ENCODE measurements at places on chromosomes 13 and 19.
A peak's percentile ranks its signal among the peaks of the same experiment; 100 is the strongest.

- DNase-seq, result peak; percentile 64
These were observed at the start of gene PIAS4 for GRCh38 chr19:4007021-4007835. Gene PIAS4, plus strand, starts transcription at chr19:4007736. Its CDS starts 25 bp downstream, at chr19:4007761.

DNA sequence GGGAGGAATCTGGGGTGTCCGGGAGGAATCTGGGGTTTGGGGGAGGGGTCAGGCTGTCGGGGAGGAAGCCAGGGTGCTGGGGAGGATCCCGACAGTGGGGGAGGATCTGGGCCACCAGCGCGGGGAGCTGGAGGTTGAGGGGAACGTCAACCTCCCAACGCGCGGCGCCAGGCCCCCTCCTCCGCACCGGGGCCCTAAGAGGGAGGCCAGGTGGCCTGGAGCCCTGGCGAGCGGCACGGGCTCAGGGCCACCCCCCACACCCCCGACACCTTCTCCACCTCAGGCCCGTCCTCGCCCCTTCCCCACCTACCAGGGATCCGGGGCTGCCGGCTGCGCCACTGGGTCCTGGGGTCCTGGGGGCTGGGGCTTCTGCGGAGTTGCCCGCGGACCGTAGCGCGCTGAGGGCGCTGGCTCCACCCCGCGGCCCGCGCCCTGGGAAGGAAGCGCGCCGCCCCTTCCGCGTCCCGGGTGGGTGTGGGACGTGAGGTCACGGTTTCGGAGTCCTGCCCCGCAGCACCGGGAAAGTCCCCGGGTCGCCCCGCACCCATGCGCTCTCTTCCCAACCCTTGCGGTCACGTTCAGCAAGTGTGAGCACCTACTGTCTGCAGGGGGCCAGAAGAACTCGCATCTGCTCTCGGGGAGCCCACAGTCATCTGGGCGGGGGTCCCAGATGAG is at the start of gene TICAM1:
Gene TICAM1, minus strand, starts transcription at position 409 of the 675 bp plus-strand sequence. CDS start 13,335 bp downstream, outside the sequence.
- no peak for DNase-seq

GRCh38 chr19:41307090-41307875 is 2.7 kb upstream of the CCDC97 start:
- DNase-seq, result no peak

GRCh38 chr13:23505007-23505406 is 65.2 kb upstream of the TNFRSF19 start:
- no peak for DNase-seq

DNA sequence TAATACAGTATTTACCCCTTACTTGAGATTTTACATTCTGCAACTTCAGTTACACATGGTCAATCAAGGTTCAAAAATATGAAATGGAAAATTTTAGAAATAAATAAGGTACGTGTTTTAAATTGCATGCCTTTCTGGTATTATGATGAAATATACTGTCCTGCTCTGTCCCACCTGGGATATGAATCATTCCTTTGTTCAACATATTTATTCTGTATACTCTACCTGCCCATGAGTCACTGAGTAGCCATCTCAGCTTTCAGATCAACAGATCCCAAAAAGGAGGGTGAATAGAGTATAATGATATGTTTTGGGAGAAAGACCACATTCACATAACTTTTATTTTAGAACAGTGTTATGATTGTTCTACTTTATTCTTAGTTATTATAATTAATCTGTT is 37.8 kb downstream of the STOML3 start:
- no peak for DNase-seq

- no peak for DNase-seq
These were observed 10.6 kb downstream of the NCLN start for GRCh38 chr19:3196064-3196932.

GRCh38 chr19:29378543-29379080 is 147.2 kb upstream of the VSTM2B start:
- no peak for DNase-seq

DNA sequence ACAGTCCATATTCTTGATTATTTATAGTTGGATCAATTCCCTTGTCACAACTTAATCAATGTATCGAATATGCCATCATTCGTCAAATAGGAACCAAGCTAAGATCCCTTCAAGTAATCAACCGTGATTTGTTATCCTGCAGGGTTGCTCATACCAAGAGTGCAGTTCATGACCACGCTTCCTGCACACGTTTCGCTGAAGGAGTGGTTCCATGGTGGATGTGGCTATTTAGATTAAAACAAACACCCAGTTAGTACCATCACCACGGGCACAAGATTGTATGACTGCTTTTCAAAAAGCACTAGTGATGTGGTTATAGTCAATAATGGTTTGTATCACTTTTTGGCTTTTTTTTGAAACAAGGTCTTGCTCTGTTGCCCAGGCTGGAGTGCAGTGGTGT is 41.1 kb upstream of the CCNE1 start:
- DNase-seq, result no peak

DNA sequence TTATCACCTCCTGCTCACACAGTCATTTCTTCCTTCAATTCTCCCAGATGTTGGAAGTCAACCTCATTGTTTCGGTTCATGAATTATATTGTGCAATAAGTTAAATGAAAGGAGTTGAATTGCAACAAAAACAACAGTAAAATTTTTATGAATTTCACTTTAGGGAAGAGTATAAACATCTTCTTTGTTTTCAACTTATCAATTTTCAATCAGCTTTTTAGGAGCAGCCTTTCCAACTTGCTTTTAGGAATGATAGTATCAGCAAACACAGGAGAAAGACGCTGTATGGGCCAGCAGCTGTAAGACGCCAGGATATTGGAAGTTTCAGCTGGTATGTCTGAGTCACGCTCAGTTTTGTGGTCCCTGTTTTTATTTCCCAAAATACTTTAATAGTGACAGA is 132.5 kb upstream of the ARGLU1 start:
- no peak for DNase-seq

DNA sequence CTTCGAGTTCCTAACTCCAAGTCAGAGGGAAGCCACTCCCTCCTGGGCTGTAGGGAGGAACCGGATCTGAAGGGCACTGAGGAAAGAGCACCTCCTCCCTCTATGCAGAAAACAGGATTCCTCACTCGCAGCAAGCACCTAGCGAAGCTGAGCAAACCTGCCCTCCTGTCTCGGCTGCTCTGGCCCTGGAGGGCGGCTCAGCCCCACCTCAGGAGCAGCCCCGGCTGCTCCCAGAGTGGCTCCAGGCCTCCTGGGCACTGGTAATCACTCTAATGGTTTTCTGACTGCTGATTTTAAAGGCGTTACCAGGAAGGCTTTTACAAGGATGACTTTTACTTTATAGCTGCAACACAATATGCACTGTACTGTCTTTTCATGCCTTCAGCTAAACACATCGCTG is 312.5 kb downstream of the TEX29 start:
- DNase-seq, result peak; percentile 71

DNA sequence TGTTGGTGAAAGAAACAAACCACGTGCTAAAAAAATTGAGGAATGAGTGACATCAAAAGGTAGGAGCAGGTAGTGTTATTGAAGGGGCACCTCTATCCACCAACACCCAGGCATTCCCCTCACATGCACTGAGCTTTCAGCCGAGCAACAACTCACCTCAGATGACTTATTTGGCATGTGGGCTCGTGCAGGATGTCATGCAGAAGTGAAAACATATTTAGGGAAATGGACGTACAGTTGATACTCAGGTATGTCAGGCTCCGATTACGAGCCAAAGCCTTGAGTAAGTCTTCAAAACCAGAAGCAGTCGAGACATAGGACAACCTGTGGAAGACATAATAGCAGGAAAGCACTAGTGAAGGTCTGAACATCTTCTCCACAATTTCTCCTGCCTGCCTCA is 30.4 kb downstream of the NLRP11 start:
- no peak for DNase-seq

DNA sequence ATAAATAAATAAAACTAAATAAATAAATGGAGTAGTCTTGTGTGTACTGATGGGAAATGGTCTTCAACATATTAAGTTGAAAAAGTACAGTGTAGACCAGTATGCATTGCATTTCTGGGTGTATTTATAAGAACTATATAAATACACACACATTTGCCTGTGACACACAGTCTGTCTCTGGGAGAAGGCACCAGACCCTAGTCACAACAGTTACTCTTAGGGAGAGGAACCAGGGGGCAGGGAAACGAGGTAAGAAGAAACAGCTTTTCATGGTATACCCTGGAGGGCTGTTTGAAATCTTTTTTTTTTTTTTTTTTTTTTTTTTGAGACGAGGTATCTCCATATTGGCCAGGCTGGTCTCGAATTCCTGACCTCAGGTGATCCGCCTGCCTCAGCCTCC is 2.8 kb upstream of the S1PR2 start:
- no peak for DNase-seq

- no peak for DNase-seq
These were observed 53.3 kb upstream of the SLC7A1 start for GRCh38 chr13:29648760-29649159.

GRCh38 chr13:25032160-25032559 is 63.8 kb upstream of the PABPC3 start:
- DNase-seq, result no peak

DNA sequence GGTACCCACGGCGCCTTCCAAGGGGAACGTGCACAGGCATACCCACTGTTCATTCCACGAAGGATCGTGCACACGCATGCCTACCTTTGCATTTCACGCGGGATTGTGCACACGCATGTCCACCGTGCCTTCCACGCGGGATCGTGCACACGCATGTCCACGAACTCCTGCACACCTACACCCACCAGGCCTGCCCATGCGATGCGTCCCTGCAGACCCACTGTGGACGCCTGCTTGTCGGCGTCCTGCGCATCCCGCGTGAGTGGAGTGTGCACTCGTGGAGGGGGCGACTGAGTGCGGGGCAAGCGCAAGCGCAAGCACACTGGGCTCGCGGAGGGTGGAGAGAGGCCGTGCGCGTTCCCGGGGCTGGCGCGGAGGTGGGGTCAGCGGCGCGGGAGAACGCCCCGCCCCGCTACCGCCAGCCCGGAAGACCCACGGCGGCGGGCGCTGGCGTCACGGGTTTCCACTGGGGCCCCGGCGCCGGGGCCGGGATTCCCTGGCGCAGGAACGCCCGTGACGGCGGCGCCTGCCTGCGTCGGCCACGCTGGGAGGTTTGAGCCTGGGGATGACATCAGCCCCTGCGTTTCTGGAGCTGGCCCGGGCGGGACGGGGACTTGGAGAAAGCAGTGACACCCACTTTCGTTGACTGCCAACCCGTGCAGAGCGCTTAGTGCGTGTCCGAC is 18.7 kb downstream of the GADD45B start:
- no peak for DNase-seq

- no peak for DNase-seq
These were observed 36.2 kb downstream of the SPATA13 start for GRCh38 chr13:24196593-24197197.

DNA sequence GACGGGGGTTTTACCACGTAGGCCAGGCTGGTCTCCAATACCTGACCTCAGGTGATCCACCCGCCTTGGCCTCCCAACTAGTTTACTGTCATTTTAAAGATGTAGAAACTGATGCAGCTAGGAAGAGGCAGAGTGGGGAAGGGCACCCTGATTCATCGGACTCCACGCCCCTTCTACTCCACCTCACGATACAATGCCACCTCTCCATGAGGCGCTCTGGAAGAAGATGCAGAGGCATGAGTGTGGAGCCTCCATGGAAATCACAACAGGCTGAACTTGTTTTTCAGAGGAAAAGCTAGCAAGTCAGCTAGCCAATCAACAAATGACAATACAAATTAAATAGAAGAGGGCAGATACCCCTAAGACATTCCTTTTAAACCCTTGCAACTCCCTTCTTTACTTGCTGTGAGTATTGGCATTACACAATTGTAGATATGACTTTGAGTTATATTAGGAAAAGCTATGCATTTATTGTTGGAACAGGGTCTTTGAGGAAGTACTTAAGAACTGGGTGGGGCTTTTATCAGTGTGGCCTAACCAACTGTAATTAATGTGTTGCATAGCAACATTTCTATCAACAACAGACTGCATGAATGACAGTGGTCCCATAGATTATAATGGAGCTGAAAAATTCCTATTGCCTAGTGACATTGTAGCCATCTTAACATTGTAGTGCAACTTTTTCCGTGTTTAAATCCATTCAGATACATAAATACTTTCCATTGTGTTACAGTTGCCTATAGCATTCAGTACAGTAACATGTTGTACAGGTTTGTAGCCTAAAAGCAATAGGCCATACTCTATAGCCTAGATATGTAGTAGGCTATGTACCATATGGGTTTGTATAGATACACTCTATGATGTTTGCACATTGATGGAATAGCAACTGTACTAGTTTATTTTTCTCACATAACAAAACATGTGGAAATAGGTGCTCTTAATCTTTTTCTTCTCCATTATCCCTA is 17.6 kb downstream of the WDFY2 start:
- no peak for DNase-seq

- DNase-seq, result no peak
These were observed 8.1 kb upstream of the HCN2 start for GRCh38 chr19:581399-582111.

DNA sequence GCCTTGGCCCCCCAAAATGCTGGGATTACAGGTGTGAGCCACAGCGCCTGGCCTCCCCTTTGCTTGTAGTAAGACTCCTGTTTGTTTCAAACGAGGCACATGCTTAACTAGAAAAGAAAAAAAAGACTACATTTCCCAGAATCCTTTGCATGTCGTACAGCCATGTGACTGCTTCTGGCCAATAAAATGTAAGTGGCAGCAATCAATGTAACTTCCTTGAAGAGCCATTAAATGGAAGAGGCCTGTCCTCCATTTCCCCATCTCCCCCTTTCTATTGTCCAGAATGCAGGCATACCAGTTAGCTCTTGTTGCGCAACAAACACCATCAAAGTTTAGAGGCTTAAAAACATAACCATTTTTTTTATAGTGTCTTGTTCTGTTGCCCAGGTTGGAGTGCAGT is 10.4 kb upstream of the GPR32 start:
- no peak for DNase-seq

GRCh38 chr13:79382545-79383275 is 23.3 kb downstream of the RBM26 start:
- DNase-seq, result no peak

DNA sequence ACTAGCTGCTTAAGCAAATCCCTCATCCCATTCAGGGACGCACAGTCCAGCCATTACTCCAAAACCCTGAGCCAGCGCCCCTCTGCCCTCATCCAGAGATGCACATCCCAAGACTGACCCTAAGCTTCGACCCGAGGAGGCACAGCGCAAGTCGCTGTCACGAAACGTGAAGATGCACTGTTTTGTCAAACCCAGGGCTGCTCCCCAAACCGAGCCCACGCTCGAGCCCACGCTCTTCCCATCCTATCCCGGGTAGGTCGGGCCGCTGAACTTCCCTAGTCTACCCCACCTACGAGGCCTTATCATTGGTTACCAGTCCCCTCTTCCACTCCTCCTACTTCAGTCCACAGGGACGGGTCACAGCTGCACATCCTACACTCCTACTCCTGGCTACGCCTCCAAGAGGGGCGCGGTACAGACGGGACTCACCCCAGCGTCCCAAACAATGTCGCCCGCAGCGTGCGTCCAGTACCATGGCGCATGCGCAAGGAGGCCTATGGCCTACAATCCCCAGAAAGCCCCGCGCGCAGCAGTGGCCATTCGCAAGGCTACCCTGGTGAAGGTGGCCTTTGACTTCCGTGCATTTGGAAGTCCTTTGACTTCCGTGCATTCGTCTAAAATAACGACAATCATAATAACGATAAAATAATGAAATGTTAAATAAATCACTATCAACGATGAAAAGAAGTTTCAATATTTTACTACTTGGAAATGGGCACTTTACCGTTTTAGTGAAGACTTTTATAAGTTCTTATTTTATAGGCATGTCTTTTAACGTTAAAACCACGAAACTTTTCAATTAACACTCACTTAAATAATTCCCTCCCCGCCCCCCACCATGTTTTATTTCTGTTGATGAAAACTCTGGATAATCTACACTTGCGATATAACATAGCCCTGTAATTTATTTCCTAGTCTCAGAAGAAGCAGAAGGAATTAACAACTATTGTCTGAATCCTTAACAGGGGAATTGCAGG is at the start of gene ZNF285:
Gene ZNF285, minus strand, starts transcription at position 470 of the 977 bp plus-strand sequence. CDS start 4,395 bp downstream, outside the sequence.
- no peak for DNase-seq

GRCh38 chr19:37691881-37692504 is 27.6 kb downstream of the ZNF607 start:
- DNase-seq, result no peak

- no peak for DNase-seq
These were observed 8.1 kb downstream of the RINL start for GRCh38 chr19:38869836-38870607.

Measured in NCI-H187 treated with DMSO at 0.1 percent for 48 hours (cell line).